Fibroblast of the conjunctiva (primary cell): ENCODE measurements at places on chromosomes 6 and 20.

DNA sequence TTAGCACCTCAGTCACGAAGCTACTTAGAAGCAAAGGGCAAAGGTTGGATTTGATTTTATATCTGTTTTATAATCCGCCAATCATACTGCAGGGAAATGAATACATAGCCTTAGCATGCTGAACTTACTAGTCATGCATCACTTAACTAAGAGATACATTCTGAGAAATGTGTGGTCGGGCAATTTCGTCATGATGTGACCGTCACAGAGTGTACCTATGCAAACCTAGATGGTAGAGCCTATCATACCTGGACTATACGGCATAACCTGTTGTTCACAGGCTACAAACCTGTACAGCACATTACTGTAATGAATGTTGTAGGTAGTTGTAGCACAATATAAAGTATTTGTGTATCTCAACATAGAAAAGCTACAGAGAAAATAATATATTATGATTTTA is 345.2 kb upstream of the RGS17 start:
- DNase-seq, result no peak

DNA sequence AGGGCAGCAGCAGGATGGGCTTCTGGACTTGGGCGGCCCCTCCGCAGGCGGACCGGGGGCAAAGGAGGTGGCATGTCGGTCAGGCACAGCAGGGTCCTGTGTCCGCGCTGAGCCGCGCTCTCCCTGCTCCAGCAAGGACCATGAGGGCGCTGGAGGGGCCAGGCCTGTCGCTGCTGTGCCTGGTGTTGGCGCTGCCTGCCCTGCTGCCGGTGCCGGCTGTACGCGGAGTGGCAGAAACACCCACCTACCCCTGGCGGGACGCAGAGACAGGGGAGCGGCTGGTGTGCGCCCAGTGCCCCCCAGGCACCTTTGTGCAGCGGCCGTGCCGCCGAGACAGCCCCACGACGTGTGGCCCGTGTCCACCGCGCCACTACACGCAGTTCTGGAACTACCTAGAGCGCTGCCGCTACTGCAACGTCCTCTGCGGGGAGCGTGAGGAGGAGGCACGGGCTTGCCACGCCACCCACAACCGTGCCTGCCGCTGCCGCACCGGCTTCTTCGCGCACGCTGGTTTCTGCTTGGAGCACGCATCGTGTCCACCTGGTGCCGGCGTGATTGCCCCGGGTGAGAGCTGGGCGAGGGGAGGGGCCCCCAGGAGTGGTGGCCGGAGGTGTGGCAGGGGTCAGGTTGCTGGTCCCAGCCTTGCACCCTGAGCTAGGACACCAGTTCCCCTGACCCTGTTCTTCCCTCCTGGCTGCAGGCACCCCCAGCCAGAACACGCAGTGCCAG is at the start of gene TNFRSF6B:
Gene TNFRSF6B, plus strand, starts transcription at position 25 of the 729 bp plus-strand sequence. Its CDS starts 116 bp downstream, at position 141.
- no peak for DNase-seq

GRCh38 chr6:34901930-34902329 is 12.9 kb downstream of the ANKS1A start:
- DNase-seq, result no peak

DNA sequence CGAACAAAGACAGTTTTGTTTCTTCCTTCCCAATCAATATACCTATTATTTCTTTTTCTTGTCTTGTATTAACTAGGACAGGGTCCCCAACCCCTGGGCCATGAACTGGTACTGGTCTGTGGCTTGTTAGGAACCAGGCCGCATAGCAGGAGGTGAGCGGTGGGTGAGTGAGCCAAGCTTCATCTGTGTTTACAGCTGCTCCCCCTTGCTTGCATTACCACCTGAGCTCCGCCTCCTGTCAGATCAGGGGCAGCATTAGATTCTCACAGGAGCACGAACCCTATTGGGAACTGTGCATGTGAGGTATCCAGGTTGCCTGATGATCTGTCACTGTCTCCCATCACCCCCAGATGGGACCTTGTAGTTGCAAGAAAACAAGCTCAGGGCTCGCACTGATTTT is 151.9 kb downstream of the CDKAL1 start:
- DNase-seq, result no peak

- DNase-seq, result no peak
Measured at GRCh38 chr6:152229330-152229729, 407.8 kb downstream of the SYNE1 start.

DNA sequence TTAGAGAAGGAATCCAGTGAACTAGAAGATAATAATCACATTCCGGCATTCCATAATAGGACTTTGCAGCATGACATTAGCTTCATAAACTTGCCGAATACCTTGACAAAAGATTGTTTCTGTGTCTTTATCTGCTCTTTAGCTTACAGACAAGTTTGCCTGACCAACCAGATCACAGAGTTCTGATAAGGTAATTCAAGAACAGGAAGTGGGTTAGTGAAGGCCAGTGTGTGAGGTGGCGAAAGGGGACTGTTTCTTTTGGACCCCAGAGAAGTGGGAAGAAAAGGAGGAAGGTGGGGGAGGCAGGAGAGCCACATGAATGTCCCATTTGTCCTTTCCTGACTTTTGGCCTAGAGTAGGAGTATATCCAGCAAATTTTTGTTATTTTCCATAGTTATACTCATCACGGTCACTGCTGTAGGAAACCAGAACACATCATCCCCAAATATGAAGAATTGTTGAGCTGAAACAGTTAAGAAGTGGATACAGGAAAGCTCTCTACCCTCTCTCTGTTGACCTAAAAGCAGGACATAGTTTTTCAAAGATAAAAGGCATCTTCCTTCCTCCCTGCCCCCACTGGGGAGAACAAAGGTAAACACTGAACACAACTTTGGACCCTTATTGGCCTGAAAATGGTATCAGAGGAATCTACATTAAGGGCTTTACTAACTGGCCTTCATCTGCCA is 72.4 kb upstream of the TNFAIP3 start:
- DNase-seq, result no peak

DNA sequence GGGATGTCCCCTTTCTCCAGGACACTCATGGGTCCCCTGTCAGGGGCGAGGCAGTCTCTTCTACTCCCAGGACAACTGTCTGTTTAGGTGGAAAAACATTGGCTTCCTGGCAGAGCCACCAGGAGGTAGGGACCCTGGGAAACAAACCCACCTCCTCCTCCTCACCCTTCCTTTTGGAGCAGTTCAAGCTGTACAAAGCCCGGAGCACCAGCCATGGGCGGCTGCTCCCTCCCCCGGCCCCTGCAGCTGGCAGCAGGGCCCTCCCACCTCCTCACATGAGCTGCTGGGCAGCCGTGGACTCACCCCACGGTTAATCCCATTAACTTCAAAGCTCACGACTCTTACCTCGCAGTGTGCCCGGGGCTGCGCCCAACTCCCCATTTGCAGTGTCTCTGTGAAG is 48.6 kb downstream of the CDH4 start:
- no peak for DNase-seq

GRCh38 chr6:63883597-63883996 is 248.0 kb downstream of the PHF3 start:
- no peak for DNase-seq

- no peak for DNase-seq
Measured at GRCh38 chr6:10271982-10272381, 142.9 kb downstream of the TFAP2A start.

GRCh38 chr20:44117296-44118184 is 69.4 kb downstream of the JPH2 start:
- DNase-seq, result no peak

GRCh38 chr6:124870611-124871459 is 91.4 kb upstream of the RNF217 start:
- DNase-seq, result peak; percentile 44

DNA sequence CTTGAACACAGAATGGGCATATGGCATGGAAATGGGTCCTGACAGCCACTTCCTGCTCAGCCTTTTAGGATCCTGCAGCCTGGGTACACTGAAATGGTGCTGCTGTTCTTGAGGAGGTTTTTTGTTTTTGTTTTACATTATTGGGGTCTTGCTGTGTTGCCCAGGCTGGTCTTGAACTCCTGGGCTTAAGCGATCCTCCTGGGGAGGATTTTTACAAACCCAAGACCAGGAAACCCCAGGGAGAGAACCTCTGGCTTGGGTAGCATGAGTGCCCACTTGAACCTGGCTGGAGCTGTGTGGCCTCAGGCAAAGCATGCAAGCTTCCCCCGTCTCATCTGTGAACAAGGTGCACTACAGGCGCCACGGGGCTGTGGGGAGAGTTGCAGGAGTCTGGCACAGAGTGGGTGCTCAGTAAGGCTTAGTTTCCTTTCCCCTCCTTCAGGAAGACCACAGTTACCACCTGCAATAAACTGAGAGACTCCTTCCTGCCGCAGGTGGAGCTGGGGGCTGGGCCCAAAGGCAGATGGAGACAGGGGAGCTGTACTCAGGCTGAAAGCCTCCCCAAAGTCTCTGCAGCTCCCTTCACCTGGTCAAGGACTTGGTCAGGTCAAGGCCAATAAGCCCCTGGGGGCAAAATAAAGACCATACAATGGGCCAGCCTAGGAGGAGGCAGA is 1.8 kb downstream of the SLA2 start:
- no peak for DNase-seq

GRCh38 chr6:331622-332521 is 39.6 kb downstream of the DUSP22 start:
- DNase-seq, result no peak

- DNase-seq, result no peak
Measured at GRCh38 chr20:41276317-41276751, 41.2 kb downstream of the ZHX3 start.

DNA sequence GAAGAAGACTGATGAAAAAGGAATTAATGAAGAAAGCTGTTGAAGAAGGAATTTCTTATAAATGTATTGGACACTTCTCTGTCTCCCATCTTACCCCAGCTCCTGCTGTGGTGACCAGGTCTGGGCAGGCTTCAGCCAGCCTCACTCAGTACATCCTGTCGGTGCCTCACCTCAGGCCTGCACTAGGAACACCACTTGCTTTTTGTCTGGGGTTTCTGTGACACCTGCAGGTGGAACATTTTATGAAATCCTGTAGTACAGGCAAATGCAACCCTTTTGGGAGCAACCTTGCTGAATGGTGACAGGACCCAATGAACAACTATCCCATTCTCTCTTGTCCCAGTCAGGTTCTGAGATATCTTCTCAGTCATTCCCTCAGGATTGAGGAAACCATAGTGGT is 129.7 kb downstream of the PRDM13 start:
- DNase-seq, result no peak

GRCh38 chr6:169965239-169965638 is 213.8 kb downstream of the ERMARD start:
- DNase-seq, result no peak

DNA sequence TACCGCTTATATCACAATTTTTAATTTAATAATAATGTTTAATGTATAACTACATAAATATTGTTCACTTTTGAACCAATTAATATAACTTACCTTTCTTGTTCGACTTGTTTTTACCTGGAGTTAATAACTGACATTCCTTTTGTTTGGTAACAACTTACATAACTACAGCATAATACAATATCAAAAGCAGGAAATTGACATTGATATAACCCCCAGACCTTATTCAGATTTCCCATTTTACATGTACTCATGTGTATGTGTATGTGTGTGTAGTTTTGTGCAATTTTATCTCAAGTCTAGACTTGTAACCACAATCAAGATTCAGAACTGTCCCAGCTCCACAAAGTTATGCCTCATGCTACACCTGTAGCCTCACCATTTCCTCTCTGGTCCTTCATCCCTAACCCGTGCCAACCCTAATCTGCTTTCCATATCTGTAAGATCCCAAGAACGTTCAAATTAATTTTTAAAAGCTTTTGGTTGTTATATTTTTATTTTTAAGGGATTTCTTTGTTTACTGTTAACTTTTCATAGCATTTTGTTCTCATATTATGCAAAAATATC is 190.6 kb downstream of the MANEA start:
- DNase-seq, result no peak

- DNase-seq, result no peak
Measured at GRCh38 chr20:63525971-63526370, 5.4 kb downstream of the PPDPF start.

DNA sequence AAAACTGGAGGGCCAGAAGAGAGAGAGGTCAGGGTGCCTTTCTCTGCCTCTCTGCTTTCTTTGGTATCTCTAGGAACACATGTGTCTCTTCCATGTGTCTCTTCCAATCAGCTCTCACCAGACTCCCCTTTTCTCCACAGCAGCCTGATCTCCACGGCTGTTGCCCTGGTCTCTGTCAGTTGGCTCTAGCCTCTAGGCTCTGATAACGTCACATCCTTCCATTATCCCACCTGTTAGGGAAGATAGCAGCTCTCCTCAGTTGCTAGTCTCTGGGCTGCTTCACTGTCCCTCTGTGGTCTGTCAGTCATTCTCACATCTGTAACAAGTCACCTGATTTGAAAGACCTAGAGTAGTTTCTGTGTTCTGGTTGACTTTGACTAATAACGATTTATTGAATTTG is 80.2 kb downstream of the PLCB4 start:
- DNase-seq, result no peak

GRCh38 chr6:43060034-43060754 is 763 bp downstream of the KLC4 start:
- no peak for DNase-seq

DNA sequence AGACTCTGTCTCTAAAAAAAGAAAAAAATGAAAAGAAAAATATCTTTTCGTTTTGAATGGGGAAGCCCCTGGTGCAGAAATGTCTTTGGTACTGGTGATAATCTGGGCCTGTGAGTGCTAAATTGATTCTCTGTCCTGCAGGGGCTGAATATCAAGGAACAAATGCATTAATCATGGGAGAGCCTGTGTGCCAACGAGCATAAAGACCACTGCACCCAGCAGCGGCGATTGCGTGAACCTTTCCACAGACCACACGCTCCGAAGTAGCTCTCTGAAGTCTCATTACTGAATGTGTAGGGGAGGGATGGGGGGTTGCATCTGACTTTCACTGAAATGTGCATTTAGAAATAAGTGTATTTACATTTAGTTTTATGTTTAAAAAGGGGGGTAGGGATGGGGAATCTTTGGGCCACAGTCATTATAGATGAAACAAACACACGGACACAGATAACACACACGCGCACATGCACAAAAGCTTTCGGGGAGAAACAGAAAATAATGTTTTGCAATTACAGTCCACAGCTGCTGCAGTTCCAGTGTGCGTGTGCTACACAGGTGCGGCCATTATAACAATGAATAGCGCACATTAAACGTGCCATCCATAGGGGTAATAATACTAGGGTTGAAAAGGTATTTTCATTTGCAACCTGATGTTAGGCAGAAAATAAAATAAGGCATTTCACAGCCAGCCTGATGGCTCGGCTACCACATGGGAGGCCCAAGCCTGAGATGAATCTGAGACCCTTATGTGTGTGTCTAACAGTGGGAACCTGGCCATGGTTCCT is 154.0 kb downstream of the MBOAT1 start:
- no peak for DNase-seq

- DNase-seq, result peak; percentile 75
Measured at GRCh38 chr6:108541843-108542759, 18.6 kb upstream of the FOXO3 start.
